ENCODE measurements at places on chromosomes 16 and 17.

DNA sequence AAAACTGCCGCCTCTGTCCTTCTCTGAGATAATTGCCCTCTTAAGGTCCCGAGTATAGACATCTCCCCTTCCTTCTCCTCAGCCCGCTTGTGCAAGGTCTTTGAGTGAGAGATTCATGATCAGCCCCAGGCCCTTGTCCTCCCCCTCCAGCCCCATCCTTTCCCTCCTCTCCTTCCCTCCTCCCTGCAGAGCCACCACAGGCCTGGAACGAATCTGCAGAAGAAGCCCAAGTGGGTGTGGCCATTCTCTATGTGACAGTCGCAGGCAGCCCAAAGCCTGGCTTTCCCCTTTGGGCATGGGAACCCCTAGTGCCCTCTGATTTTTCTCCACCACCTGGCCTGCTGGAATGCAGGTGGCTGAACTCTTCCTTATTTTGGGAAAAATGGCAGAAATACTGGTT is 7.2 kb upstream of the NDRG4 start:
- H3K27ac ChIP-seq = no peak overlapping the region
- H3K4me1 ChIP-seq = no peaks in the 10 kb centered on the region
- no peaks in the 10 kb centered on the region for H3K36me3 ChIP-seq
- H3K27me3 ChIP-seq = no peaks in the 10 kb centered on the region
- H3K4me3 ChIP-seq = no peak overlapping the region

- H3K4me1 ChIP-seq = peaks cover 8% of the 10 kb centered on the region
- no peak overlapping the region for H3K27ac ChIP-seq
- no peaks in the 10 kb centered on the region for H3K36me3 ChIP-seq
- no peaks in the 10 kb centered on the region for H3K27me3 ChIP-seq
- no peak for DNase-seq
These were observed 57.1 kb downstream of the SPECC1 start for GRCh38 chr17:20066253-20066652.

DNA sequence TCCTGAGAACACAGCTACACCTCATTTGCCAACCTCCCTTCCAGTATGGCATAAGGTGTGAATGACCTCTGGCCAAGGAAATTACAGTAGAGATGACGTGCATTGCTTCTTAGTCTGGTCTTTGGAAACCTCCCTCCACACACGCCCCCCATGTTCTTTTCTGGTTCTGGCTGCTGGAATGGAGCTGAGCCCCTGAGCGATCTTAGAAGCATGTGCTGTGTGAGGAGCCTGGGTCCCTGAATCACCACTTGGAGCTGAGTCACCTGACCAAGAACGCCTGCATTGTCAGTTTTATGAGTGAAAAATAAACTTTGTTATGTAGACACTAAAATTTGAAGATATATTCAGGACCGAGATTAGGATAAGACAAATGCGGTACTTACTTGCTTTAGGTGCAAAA is 51.4 kb downstream of the HS3ST3A1 start:
- no peak for DNase-seq
- no peak overlapping the region for H3K27ac ChIP-seq
- no peaks in the 10 kb centered on the region for H3K27me3 ChIP-seq
- H3K4me3 ChIP-seq = no peak overlapping the region
- no peaks in the 10 kb centered on the region for H3K4me1 ChIP-seq
- H3K36me3 ChIP-seq = no peaks in the 10 kb centered on the region

DNA sequence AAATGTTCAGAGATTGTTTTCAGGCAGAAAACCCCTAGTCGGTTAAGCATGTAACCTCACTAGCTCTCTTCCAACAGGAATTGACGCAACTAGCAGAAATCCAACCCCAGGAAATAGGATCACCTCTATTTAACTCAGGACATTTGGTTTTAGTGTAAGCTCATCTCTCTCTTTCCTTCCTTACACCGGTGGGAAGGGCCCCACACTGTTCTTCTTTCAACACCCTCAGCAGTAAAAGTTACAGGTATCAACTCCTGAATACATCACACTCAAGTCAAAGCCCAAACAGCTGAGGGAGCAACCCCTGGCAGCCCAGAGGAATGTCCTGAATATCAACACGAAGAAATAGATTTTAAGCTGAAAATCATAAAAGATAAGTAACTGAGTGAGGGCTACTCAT is 191.2 kb upstream of the KIF2B start:
- no peak overlapping the region for H3K4me3 ChIP-seq
- H3K4me1 ChIP-seq = no peaks in the 10 kb centered on the region
- H3K27ac ChIP-seq = no peak overlapping the region

DNA sequence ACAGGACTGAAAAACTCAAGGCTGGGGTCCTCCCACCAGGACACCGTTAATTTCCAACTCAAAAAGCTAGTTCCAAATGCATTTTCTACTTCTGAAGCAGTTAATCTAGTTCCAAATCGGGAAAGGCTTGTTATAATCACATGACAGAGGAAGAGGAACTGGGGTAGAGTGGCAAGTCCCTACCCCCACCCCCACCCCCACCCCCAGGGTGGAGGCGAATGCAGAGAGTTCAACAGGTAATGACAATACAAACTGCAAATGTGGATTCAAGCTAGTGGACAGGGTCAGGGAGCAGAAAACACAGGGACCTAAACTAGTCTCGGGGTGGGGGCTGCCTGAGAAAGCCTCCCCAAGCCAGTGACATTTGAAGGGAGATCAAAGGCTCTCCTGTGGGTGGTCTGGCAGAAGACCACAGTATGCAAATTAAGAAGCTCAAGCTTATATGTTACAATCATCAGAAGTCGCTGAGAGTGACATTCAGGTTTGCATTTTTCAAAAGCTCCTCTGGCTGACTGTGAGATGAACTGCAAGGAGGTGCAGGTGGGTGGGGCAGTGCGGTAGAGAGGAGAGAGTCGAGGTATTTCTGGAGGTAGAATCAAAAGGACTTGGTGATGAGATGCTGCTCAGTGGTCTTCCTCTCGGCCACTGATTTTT is 56.4 kb upstream of the SLC25A19 start:
- no peak for DNase-seq
- peaks cover 50% of the 10 kb centered on the region for H3K4me1 ChIP-seq
- no peak overlapping the region for H3K4me3 ChIP-seq
- H3K27ac ChIP-seq = peak overlapping the region; percentile 12
- H3K27me3 ChIP-seq = no peaks in the 10 kb centered on the region
- H3K36me3 ChIP-seq = no peaks in the 10 kb centered on the region

DNA sequence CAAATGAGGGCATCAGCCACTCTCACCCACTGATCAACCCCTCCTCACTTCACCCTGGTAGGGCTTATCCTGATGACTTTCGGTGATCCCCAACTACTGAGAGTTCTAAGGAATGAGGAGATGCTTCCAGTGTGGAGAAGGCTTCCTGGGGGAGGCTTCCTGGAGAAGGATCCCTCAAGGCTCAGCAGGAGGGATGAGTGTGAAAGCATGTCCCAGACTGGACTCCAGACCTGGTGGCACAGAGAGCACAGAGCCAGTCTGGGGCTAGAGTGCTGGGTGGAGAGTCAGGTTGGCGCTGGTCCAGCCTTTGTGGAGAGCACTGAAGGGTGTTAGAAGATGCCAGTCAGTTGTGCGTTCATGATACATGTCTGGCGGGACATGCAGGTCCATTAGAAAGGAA is 53.7 kb downstream of the PLD6 start:
- H3K27ac ChIP-seq = peak overlapping the region; percentile 76
- peaks cover 94% of the 10 kb centered on the region for H3K36me3 ChIP-seq
- DNase-seq = no peak
- peaks cover 12% of the 10 kb centered on the region for H3K4me1 ChIP-seq
- H3K4me3 ChIP-seq = no peak overlapping the region

GRCh38 chr16:82980810-82981209 is 354.0 kb downstream of the CDH13 start:
- no peak overlapping the region for H3K27ac ChIP-seq
- H3K4me3 ChIP-seq = no peak overlapping the region

- H3K27me3 ChIP-seq = no peaks in the 10 kb centered on the region
- H3K4me3 ChIP-seq = no peak overlapping the region
- no peaks in the 10 kb centered on the region for H3K36me3 ChIP-seq
- no peaks in the 10 kb centered on the region for H3K4me1 ChIP-seq
- H3K27ac ChIP-seq = no peak overlapping the region
- no peak for DNase-seq
These were observed 448.8 kb downstream of the SLC39A11 start for GRCh38 chr17:72643575-72644216.

DNA sequence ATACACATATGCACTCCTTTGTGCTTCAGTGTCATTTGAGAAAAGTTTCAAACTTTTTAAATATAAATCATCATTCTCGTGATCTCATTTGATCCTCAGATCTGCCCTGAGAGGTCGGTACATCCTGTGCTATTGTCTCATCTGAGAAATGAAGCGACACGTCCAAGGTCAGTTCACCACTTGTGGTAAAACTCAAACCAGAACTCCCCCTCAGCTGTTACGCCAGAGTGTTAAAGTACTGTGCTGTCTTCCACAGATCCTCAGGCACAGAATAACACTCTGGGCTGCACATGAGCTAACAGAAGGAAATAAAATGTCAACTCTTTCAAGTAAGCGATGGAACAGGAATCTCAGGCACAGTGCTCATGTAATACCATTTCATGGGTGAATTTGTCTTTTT is 31.4 kb downstream of the ANKFN1 start:
- H3K36me3 ChIP-seq = no peaks in the 10 kb centered on the region
- no peak overlapping the region for H3K4me3 ChIP-seq
- DNase-seq = no peak
- H3K27ac ChIP-seq = no peak overlapping the region

- DNase-seq = no peak
- no peaks in the 10 kb centered on the region for H3K27me3 ChIP-seq
- no peaks in the 10 kb centered on the region for H3K36me3 ChIP-seq
- H3K4me1 ChIP-seq = no peaks in the 10 kb centered on the region
- no peak overlapping the region for H3K4me3 ChIP-seq
These were observed 21.7 kb upstream of the SP6 start for GRCh38 chr17:47872651-47873161.

GRCh38 chr17:81048827-81049371 is 13.9 kb downstream of the BAIAP2 start:
- DNase-seq = peak; percentile 83
- H3K27ac ChIP-seq = peak overlapping the region; percentile 95
- no peak overlapping the region for H3K4me3 ChIP-seq

- H3K4me1 ChIP-seq = no peaks in the 10 kb centered on the region
- no peak overlapping the region for H3K27ac ChIP-seq
- no peaks in the 10 kb centered on the region for H3K36me3 ChIP-seq
- no peak overlapping the region for H3K4me3 ChIP-seq
These were observed 1125.7 kb upstream of the GOT2 start for GRCh38 chr16:59859676-59860402.

DNA sequence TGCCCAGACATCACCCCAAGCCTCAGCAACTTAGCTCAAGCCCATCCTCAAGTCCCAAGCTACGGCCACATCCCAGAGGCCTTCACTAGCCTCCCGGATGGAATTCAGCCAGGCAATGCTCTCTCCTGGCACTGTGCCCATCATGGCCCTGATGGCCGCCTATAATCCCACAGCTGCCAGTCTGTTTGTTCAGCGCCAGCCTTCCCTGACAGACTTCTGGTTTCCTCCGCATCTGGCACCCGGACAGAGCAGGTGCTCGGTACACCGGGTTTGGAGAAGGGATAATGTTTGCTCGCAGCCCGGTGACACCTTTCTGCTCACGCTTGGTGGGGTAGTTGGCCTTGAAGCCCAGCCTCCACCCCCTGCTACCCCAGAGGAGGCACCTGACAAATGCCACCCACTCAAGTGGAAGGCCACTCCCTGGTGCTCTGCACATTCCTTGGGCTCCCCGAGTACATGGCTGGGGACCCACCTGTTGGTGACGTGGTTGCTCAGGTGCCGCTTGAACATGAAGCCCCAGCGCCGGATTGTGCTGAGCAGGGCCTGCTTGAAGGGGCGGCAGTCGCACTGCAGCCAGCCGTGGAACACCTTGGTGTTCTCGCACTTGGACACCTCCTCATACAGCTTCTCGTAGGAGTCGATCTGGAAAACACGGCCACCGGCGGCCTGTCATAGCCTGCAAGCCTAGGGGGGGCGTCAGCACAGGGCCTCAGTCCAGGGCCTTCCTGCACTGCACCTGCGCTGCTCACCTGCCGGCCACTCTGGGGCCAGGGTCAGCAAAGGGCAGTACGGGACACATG is 47.1 kb downstream of the DNAH17 start:
- DNase-seq = peak; percentile 84
- H3K36me3 ChIP-seq = no peaks in the 10 kb centered on the region
- peaks cover 4% of the 10 kb centered on the region for H3K4me1 ChIP-seq
- no peak overlapping the region for H3K4me3 ChIP-seq

DNA sequence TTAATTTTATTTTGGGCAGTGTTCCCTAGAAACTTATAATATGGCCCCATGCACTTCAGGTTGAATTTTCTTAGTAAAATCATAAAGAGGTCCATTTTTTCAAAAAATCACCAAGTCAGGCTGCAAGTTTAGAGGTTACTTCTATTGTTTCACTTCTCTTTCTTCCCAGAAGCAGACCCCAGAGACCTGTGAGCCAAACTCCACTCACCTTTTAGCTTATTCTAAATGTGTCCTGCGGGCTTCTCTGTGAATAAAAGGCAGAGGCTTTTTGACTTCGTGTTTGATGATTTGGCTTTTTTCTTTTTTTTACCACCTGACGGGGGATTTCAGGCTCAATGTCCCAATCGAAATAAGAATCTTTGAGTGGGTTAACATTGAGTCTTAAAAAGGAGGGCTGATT is 7.4 kb downstream of the PRKCB start:
- H3K36me3 ChIP-seq = no peaks in the 10 kb centered on the region
- H3K4me1 ChIP-seq = no peaks in the 10 kb centered on the region
- H3K27ac ChIP-seq = no peak overlapping the region
- H3K27me3 ChIP-seq = no peaks in the 10 kb centered on the region

DNA sequence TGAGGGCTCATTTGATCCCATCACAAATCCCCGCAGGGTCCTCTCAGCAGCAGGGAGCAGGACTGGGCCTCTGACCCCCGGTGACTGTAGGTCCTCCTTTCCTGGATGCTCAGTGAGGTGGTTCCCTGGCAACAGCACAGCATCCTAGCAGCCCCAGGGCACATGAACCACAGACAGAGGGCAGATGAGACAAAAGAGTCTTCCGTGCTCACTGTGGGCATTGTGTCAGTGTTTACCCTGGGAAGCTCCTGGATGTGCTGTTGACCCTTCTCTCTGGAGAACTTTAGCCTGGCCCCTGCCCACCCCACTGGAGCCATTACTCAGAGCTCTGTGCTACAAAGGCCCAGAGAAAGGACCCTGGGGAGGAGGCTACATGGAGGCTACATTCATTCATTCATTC is 21.7 kb upstream of the TMEM220 start:
- DNase-seq = no peak
- no peaks in the 10 kb centered on the region for H3K4me1 ChIP-seq
- H3K36me3 ChIP-seq = no peaks in the 10 kb centered on the region
- no peaks in the 10 kb centered on the region for H3K27me3 ChIP-seq
- H3K4me3 ChIP-seq = no peak overlapping the region

DNA sequence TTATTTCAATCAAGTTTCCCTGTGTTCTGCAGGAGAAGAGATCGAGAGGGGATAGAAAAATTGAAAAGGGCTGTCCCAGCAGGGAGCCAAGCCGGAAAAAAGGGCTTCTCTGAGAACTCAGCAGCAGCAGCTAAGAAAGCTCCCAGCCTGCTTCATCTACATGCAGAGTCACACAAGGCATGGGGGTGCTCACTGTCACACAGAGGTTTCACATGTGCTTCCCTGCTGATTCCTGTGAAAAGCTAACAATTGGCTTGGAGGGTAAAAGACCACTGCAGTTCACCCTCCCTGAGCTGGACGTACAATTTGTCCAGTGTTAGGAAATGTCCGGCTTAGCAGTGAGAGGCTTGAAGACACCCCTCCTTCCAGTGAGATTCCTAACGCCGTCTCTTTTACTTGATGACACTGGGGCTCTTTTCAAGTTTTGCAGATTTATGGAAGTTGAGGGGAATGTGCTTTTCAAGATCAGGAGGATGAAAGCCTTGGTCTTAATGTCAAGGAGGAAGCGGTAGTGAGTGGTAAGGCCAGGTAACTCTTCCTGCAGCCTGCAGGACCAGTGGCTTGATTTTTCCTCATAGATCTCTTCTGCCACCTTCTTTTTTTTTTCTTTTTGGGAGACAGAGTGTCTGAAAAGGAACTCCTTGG is 85.6 kb downstream of the WNT3 start:
- H3K27me3 ChIP-seq = no peaks in the 10 kb centered on the region
- peaks cover 4% of the 10 kb centered on the region for H3K36me3 ChIP-seq
- no peak overlapping the region for H3K27ac ChIP-seq
- no peak for DNase-seq
- H3K4me3 ChIP-seq = no peak overlapping the region
